ENCODE measurements at places on chromosomes 1 and 21.

- no peak for DNase-seq
Observed at GRCh38 chr1:18204575-18204974, 97.0 kb downstream of the IGSF21 start.

DNA sequence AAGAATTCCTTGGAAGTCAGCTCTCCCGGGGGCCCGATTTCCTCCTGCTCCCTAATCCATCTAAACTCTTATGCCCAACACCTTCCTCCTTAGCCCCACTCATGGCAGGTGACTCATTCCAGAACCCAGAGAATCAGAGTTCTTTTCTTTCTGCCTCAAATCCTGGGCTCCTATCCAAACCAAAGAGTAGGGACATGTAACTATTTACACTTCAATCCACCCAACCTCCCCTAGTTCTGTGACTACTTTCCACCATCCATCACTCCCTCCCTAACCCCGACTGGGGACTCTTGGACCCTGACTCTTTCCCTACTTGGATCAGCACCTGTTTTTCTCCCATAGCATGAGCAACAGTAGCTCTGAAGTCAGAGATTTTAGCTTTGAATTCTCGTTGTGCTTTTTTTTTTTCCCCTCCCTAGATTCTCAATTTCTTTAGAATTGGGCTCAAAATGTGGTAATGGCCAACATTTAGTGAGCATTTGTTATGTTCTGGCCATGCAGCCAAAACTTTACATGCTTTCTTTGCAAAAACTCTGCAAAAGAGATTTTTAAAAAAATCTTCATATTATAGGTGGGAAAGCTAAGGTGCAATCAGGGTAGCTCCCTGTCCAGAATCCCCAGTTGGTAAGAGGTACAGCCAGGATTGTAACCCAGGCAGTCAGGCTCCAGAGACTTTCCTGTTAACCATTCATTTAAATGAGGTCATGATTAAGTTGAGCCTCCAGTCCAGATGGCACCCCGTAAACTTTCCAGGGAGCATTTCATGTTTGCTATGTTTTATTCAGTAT, 7.5 kb upstream of the CYP4A11 start:
- DNase-seq = no peak

GRCh38 chr1:51329443-51330325, 678 bp downstream of the TTC39A start:
- peak; percentile 70 for DNase-seq

- peak; percentile 96 for DNase-seq
Observed at GRCh38 chr1:159945483-159946241, at the start of gene IGSF9. IGSF9 (minus strand) TSS chr1:159945613; CDS start chr1:159943454, 2,159 bp downstream.
